Stimulated activated CD8-positive, alpha-beta memory T cell treated with anti-CD3 and anti-CD28 coated beads, Interleukin-7, amount 100 ng/mL, for 4 hours (primary cell): ENCODE measurements at places on chromosomes 12 and 14.
A peak's percentile ranks its signal among the peaks of the same experiment; 100 is the strongest.

DNA sequence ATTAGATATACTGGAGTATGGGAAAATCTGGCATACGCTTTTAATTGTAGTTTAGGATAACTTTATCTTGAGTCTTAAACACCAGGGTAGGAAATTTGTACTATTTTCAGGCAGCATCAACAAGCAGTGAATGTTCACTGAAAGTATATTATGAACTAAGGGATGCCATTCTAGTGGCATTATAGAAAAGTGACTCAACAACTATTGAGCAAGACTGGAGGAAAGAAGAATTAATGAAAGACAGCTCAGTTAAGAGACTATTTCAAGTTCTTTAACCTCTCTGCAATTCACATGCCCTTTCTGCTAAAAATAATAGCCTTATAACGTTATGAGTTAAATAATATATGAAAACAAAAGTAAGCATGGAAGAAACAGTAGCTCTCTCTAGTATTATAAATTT is 343.1 kb downstream of the FSCB start:
- no peak for DNase-seq

DNA sequence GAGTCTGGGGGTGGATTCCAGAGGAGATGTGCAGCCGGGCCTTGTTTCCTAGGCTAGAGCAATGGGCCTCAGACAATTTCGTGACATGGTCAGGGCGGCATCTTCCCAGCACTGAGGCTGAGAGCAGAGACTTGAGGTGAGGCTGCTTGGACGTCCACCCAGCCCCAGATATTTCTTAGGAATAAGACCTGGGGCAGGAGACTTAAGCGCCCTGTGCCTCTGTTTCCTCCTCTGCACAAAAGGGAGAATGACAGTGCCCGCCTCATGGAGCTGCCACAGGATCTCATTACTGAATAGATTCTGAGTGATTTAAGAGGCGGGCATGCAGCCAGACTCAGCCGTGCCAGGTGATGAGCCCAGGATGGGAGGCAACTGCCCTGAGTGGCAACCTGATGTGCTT is 297.9 kb upstream of the SFSWAP start:
- no peak for DNase-seq

- no peak for DNase-seq
Measured at GRCh38 chr12:105729926-105730325, 399.4 kb downstream of the C12orf75 start.

DNA sequence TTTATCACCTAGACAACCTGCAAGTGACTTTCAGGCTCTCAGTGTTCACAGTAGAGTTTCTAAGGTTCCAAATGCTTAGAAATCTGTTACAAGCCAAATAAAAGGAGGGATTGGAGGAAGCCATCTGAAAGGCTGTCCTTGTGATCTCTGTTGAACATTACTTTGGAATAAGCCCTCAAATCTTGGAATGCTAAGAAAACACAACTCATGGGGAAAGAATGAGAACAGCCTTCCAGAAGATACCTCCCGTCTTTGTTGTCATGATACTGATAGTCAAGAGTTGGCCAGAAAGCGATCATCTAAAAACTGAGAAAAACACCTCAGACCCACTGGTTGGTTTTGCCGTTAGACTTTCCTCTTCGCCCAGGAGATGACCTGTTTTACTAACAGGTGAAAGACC is 44.4 kb upstream of the KCNK13 start:
- no peak for DNase-seq

DNA sequence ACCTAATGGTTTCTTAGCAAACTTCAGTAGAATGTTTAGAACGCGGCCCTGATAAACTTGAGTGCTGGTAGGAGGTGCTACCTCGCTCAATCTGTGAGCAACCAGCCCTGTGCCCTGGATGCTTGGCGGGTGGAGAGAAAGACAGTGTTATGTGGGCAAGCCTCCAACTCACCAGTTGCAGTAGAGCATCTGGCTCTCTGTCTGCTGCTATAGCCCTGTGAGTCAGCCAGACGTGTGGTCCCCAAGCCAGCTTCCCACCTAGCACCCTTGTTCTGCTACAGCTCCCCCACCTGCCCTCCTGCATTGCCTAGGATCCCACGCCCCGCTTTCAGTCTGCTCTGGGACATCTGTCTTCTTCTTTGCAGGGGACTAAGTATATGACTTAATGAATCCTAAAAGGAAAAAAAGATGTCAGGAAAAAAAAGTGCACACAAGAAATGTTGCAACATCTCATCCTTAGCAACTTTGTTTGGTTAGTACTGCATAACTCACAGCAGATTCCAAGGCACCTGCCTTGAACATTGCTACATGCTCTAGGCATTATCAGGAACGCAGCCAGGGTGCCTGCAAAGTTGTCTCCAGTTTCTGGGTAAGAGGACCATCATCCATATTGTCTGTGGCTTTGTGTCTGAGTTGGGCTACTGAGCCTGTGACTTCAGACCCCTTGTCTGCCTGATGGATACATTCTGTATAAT is 13.6 kb downstream of the SNRNP35 start:
- no peak for DNase-seq

DNA sequence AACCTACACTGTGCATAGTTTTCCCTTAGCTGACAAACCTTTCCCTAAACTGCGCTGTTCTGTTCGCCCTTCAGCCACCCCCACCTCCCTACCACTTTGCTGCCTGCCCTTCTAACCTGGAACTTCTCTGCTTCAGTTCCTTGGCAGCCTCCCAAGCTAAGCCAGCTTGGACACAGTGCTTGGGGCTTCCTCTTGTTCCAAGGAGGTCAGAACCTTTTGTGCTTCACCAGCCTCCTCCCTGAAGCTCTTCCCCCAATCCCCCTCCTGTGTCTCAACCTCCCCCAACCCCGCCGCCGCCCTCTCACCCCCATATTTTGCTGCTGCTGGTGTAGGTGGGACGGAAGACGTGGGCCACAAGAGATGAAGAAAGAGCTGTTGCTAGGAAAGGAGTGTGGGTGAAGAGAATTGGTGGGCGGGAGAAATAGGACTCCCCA is 8.1 kb upstream of the RIC8B start:
- peak; percentile 54 for DNase-seq

DNA sequence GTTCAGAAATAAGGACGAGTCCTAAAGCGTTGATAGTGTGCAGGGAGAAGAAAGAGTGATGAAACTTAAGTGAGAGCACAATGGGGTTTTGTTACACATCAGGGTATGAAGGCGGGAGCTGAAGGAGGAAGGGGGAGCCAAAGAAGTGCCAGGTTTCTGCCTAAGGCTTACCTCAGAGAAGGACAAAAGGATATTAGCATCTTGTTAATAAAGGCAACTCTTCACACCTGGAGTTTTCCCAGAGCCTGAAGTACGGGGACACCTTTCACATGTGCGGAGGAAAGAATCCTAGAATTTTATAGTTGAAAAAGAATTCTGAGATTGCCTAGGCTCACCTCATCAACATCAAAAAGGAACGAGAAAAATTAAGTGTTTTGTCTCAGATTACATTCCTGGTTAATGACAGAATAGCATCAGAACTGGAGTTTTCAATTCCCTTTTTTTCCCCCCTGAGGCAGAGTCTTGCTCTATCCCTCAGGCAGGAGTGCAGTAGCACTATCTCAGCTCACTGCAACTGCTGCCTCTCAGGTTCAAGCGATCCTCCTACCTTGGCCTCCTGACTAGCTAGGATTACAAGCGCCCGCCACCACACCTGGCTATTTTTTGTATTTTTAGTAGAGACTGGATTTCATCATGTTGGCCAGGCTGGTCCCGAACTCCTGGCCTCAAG is 2.2 kb upstream of the SAV1 start:
- DNase-seq, result no peak
